Activated effector memory CD4-positive, alpha-beta T cell treated with Interleukin-2 at 50 U/mL for 16 hours (primary cell): ENCODE measurements at places on chromosomes 6 and 20.

DNA sequence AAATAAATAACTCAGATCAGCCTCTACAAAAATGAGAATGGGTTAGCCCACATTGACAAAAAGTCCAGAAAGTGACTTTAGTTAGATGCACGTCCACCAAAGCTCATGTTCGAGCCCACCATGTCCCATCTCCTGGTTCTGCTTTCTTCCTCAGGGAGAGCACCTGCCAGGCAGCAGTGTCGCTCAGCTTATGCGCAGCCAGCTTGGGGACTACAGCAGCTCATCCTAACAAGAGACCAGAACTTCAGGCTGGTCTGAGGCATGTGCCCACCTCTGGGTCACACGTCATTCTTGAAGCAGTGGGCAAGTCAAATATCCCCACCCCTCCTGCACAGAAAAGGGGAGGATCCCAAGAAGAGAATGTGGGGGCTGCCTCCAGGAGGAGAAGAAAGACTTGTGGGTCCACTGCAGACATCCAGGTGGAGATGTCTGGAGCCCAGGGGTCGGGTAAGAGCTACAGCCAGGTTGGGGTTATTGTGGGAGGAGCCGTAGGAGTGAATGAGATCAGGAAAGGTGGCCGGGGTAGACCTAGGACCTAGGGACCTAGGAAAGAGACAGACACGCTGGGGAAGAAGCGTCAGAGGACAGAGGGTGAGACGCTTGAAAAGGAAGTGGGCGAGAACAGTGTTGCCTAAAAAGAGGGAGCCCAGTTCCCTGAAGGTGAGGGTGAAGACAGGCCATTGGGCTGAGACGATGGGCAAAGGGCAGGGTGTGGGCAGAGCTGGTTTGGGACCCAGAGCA is 52.5 kb downstream of the SSR1 start:
- no peak for DNase-seq

GRCh38 chr6:4916954-4917561 is 86.8 kb downstream of the RPP40 start:
- no peak for DNase-seq

- DNase-seq = no peak
Observed at GRCh38 chr20:1867495-1868260, 27.5 kb upstream of the SIRPA start.

DNA sequence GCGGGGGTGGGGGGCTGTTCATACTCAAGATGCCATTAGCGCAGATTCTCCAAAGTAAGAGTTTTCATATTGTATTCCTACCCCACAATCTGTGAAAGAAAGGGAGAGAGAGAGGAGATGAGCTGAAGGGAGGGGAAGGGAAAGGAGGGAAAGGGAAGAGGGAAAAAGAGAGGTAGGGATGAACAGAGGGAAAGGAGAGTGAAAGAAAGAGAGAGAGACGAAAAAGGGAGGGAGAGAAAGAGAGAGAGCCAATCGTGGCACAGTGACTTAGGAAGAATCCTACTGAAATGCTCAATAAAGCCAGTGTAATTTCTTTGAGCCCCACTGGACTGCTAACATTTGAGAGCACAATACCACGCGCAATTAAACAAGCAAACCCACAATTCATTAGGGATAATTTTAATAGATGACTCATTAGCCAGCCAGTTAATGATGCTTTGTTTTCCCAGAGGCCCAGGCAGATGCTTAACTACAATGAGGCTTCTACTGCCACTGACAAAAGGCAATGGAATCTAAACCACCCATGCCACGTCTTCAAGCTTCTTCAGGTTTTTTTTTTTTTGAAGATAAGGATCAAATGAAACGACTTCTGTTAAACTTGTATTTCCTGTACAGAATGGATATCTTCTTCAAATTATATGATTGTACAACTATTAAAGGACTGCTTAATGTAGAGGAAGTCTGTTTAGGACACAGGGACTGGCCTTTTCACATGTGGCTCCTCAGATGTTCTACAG is 306.8 kb downstream of the FOXC1 start:
- DNase-seq = no peak

- no peak for DNase-seq
Observed at GRCh38 chr20:50540620-50541605, 30.7 kb downstream of the PTPN1 start.

GRCh38 chr6:8953310-8953709 is 518.0 kb upstream of the SLC35B3 start:
- no peak for DNase-seq

DNA sequence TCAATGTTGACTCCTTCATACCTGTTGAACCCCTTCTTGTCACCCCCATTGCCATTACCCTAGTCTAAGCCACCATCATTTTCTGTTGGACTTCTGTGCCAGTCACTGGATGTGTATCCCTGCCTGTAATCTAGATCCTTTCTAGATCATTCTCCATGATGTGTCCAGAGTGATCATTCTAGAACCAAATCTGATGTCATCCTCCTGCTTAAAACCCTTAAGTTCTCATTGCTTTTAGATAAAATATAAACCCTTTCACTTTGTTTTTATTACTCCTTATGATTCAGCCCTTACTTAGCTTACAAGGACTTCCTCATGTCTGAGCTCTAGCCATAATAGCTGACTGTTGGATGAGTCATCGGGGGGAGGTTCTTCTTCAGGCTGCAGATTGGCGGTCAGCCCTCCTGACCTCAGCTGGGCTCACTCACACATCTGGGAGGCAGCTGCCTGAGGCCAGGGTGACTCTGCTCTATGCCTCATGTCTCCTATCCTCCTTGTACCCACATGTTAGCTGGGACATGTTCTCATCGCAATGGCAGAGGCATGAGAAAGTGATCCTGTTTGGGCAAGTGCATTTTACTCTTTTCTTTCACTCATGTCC is 287.6 kb downstream of the ESR1 start:
- DNase-seq = no peak

DNA sequence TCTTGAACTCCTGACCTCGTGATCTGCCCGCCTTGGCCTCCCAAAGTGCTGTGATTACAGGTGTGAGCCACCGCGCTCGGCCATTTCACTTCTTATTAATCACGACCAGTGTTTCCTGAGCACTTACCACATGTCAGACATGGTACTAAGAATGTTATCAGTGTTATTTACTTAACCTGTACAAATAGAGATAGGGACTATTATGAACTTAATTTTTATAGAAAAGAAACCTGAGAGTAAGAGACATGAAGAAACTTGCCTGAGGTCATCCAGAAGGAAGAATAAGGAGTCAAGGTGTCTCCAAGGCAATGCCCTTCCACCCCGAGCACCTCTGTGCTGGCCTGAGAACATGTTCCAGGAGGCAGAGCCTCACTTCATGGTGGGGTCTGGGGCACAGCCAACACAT is 29.3 kb upstream of the EZR start:
- DNase-seq = no peak

GRCh38 chr6:18501663-18502013 is 114.5 kb downstream of the RNF144B start:
- DNase-seq = no peak

GRCh38 chr20:10200330-10200729 is 18.3 kb upstream of the SNAP25 start:
- no peak for DNase-seq

DNA sequence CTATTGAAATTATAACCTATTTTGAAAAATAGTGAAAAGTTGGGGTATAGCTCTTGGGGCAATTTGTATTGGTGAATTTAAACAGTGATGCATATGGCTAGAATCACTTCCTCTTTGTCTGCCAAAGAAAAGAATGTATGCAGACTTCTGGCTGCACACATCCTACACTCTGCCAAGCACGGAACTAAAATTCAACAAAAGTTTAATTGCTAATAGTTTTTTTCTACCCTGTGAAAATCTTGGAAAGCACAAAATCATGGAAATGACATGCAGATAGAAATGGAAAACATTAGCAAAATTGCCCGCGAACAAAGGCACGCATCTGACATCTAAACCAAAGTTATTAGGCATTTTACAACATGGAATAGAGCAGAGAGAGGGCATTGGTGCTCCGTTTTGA is 106.4 kb upstream of the PDE10A start:
- no peak for DNase-seq

- DNase-seq = no peak
Observed at GRCh38 chr6:129210684-129211083, 327.7 kb downstream of the LAMA2 start.

DNA sequence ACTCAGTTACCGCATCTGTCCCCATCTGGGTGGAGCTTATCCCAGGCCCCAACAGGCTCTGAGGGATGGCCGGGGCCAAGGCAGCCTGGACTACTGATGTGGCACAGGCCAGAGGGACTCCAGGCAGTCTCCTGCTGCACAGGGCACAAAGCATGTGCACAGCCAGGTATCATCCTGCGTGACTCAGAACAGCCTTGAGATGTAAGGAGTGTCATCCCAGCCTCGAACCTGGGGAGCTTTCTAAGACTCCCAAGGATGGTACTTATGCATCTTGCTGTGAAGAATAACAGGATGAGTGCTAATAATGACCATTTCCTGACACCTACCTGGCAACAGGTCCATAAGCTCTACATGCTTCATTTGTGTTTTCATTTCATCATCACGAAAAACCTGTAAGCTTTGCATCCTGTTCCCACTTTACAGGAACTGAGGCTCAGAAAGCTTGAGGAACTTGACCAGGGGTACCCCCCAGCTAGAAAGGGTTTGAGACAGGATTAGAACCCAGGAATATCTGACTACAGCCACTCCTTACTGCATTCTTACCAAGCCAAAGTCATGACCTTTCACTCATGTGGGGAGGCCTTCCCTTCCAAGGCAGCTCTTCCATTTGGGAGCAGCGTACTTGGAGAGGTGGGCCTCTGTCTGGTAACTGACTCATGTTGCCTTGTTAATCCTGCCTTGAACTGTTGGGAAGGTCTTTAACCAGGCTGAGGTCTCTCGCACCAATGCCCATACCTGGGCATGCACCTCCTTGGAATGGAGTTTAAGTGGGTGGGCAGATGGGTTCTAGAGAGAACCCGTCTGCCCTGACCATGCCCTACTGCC is 1.9 kb downstream of the TRIB3 start:
- no peak for DNase-seq

GRCh38 chr6:148891405-148891783 is 144.6 kb downstream of the UST start:
- DNase-seq = no peak

- DNase-seq = no peak
Observed at GRCh38 chr6:156889986-156890385, 112.8 kb downstream of the ARID1B start.

DNA sequence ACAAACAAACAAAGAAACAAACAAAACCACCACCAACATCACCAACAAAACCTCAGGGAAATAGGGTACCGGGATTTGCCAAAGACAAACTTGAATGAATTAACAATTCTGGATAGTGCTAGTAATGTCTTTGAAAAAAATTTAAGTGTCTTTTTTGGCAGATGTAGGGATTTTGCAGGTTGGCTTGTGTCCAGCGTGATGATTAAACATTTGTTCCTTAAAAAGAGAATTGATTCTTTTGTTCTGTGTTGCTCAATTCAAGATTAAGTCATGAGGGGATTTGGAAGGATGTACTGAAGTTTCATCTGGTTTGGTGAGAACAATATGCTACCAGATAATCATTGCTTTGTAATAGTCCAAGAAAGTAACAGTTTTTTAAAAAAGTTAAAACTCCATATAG is 125.1 kb upstream of the HS3ST5 start:
- DNase-seq = no peak

GRCh38 chr6:85482206-85482904 is 32.5 kb downstream of the NT5E start:
- no peak for DNase-seq

DNA sequence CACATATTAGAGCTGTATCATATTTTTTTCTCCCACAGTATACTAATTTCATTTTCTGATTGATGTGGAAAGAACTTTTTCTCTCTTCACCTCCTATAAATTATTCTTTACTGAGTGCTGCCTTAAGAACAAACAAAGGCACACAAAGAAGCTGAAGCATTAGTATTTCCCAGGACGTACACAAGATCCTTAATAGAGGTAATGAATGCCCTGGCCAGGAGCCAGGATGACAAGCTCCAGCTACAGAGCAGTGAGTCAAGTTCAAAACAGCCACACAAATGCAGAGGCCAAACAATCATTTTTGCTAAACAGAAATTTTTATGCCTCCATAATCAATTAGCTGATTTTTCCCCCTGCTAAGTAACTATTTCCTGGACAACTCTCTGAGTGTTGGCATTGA is 639.6 kb downstream of the EPHA7 start:
- no peak for DNase-seq

- DNase-seq = no peak
Observed at GRCh38 chr6:14816116-14816859, 429.6 kb upstream of the JARID2 start.

GRCh38 chr20:56626367-56627121 is 2.6 kb upstream of the TFAP2C start:
- DNase-seq = no peak

- DNase-seq = no peak
Observed at GRCh38 chr6:123928529-123928928, 124.9 kb downstream of the NKAIN2 start.
